Stimulated activated CD4-positive, alpha-beta T cell treated with anti-CD3 and anti-CD28 coated beads, Interleukin-15, amount 100 ng/mL, for 1 hour (primary cell): ENCODE measurements at places on chromosomes 11 and 22.

GRCh38 chr22:27801616-27802345, at the start of gene MN1:
Gene MN1, minus strand, starts transcription at chr22:27801756. Its CDS starts 1,213 bp downstream, at chr22:27800543.
- peak; percentile 19 for DNase-seq

- DNase-seq = no peak
Observed at GRCh38 chr22:50007057-50007511, 5.5 kb downstream of the IL17REL start.

DNA sequence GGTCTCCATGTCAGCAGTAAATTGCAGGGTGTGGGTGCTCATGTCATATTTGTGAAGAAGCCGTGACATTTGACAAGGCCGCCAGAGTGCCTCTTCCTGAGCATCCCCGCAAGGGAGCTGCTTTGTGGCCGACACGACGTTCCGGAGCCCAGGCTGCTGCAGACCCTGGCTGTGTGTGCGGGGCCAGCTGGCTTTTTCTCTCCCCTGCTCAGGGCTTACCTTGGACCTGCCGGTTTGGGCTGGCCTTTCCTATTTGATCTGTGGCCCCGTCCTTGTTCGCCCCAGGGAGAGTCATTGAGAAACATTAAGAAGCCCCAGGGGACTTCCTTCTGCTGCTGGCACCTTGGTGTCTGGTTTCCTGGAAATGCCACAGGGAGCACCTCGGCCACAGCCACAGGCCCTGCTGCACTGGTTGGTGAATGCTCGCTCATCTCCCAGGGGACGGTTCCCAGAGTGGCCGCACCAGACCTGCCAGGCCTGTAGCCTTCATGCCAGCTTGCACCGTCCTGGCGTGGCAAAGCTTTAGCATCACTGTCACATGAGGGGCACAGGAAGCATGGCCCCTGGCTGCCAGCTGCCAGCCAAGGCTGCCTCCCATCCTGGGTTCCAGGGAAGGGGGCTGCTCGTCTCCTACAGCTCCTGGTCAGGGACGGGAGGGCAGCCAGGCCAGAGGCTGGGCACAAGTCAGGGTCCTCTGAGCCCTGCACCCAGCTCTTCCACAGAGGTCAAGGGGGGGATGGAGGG, 5.4 kb downstream of the GRK2 start:
- no peak for DNase-seq

DNA sequence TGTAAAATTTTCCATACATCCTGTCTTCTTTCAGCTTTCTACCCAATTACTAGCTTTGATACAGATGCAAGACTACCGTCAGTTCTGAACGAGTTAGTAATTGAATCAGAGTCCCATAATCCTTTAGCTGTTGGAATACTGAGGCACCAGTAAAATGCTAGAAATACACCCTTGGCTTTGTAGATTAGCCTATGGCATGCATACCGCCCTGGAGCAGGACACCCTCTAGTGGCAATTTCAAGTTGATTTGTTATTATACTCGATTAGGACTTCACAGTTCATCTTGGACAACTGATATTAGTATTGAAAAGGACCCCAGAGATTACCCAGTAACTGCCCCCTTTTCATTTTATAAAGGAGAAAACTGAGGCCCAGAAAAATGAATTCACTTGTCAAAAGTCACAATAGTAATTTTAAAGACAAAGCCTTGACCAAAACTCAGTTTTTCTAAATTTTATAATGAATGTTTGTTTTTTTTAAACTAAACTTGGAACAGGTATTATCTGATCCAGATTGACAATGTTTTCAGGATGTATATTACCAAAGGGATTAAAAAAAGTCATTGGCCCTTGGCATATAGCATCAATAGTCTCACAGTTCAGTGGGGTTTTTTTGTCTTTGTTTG, 72.6 kb downstream of the HIPK3 start:
- peak; percentile 5 for DNase-seq

GRCh38 chr11:91955206-91955605, 269.4 kb upstream of the FAT3 start:
- no peak for DNase-seq

- no peak for DNase-seq
Observed at GRCh38 chr11:209275-210121, 2.0 kb downstream of the RIC8A start.

DNA sequence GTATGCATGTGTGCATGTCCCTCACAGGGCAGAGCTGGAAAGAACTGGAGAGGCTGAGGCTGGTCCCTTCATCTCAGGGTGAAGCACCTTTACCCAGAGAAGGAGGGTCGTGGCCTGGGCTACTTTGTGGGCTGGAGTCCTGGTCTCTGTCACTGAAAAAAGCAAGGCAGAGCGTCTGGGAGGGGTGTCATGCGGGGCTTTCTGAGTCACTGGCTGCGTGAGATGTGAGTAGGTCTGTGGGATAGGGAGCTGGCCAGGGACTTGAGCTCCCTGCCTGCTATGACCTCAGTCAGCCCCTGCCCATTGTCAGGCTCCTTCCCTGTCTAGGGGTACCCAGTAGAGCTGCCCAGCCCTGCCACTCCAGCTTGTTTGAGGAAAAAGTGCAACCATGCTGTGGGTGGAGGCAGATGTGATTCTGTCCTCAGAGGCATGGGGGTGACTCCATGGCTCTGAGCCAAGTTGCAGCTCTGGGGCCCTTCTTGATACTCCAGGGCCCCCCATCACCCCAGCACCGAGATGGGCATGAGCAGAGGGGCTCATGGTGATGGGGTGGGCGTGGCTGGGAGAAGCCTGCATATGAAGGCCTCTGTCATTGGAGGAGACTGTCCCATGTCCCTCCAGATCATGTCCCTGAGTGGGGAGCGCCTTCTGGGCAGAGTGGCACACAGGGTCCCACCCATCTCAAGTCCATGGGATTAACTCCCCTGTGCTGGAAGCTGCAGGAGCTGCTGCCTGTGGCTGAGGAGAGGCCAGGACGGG, 27.8 kb downstream of the KCNQ1 start:
- no peak for DNase-seq

DNA sequence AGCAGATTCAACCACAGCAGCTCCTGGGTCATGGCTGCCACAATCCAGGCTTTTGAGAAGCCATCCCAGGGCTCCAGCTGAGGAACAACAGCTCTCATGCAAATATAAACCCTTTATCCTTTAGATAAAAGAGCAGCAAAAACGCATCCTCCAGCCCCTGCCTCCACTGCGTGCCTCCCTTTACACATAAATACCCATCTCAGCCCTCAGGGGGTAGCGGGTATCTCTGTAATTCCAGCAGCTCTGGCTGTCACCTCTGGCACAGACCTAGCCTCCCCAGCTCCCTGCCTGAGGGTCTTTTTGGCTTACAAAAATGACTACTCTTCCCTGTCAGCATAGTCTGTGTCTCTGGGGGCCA, 21.6 kb downstream of the LMO1 start:
- DNase-seq = no peak

GRCh38 chr22:17753401-17753989, 20.8 kb downstream of the BID start:
- no peak for DNase-seq

DNA sequence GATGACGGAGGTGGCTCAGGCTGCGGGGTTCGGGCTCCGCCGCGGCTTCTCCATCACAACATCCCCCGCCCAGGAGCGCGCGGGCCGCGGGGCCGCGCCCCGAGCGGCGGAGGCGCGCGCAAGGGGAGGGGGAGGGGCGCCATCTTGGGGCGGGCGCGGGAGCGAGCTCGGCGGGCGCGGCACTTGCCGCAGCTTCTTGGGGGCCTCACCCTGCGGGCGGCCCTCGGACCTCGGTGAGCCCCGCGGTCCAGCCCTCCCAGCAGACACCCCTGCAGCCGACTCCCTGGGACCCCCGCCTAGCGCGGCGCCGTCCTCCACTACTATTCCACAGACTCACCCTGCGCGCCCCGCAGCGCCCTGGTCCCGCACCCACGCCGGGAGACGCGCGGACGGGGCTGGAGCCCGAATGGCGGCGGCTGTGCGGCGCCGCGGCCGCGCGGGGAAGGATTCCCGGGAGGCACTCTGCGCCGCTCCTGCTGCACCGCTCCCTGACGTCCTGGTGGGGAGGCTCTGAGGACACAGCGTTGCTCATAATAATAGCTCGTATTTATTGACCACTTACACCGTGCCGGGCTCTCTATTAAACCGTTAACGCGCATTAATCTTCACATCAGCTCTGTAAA, at the start of gene APBB1:
Gene APBB1, minus strand, starts transcription at position 86 of the 623 bp plus-strand sequence. CDS start 7,747 bp downstream, outside the sequence.
- peak; percentile 72 for DNase-seq

DNA sequence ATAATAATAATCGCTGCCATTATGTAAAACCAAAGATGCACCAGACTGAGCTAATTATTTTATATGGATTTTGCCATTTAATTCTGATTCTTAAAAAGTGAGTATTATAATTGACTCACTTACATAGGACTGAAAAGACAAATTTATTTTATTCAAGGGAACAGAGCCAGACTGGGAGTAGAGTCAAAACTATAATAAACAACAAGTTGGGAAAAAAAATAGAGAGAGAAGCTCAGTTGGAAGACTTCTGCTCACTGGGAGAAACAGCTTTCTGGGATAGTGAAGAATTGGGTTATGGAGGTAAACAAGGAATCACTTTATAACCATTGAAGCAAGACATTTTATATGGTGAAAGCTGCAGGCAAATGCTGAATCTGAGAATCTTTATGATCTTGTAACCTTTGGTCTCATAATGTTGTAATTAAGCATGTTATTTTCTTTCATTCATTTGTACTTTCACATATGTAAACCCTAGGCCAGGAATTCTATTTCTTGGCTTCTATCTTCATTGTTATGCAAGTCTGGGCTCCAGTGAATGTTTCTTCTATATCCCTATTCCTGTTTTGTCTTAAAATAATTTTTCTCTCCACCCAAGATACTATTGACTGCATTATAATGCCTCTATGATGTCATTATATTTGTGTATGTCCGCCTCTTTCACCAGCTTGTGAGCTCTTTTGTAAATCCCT, 725.3 kb upstream of the CCDC179 start:
- no peak for DNase-seq
